Subcutaneous preadipocyte (primary cell): ENCODE measurements at places on chromosomes 4 and X. TPM values are rescaled to one million over a fixed set of nuclear protein-coding genes. Genes with fewer than 3 reads are reported as not detected.

GASK1B gene
- total RNA-seq = 31.5 and 57.3 TPM in 2 replicates

NAP1L2 gene
- under 0.01 and 0.20 TPM in 2 replicates for total RNA-seq

PF4V1 gene
- total RNA-seq = 0.59 TPM in 1 of 2 replicates, not detected in the other

SSX3 gene
- not detected in 2 replicates for total RNA-seq

GSX2 gene
- total RNA-seq = not detected in 2 replicates

OGT gene
- total RNA-seq = 112 and 150 TPM in 2 replicates

PARM1 gene
- total RNA-seq = 0.20 and 0.37 TPM in 2 replicates

CTAG1A gene
- not detected in 2 replicates for total RNA-seq
